Stimulated activated CD8-positive, alpha-beta memory T cell treated with anti-CD3 and anti-CD28 coated beads, Interleukin-7, amount 100 ng/mL, for 1 hour (primary cell): ENCODE measurements at places on chromosomes 7 and 10.

GRCh38 chr7:4799508-4800268 is 24.3 kb downstream of the AP5Z1 start:
- no peak for DNase-seq

DNA sequence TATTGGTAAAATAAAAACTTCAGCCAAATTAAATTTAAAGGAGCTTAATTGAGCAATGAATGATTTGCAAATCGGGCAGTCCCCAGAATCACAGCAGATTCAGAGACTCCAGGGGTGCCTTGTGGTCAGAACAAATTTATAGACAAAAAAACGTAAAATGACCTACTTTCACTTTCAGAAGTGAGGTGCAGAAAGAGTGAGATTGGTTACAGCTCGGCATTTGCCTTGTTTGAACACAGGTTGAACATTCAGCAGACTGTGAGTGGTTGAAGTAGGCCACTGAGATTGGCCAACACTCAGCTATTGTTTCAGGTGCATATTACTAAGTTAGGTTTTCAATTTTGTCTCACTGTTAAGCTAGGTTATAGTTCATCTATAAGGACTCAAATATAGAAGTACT is 153.4 kb downstream of the BICC1 start:
- no peak for DNase-seq

GRCh38 chr10:106836933-106837663 is 327.4 kb downstream of the SORCS1 start:
- no peak for DNase-seq

DNA sequence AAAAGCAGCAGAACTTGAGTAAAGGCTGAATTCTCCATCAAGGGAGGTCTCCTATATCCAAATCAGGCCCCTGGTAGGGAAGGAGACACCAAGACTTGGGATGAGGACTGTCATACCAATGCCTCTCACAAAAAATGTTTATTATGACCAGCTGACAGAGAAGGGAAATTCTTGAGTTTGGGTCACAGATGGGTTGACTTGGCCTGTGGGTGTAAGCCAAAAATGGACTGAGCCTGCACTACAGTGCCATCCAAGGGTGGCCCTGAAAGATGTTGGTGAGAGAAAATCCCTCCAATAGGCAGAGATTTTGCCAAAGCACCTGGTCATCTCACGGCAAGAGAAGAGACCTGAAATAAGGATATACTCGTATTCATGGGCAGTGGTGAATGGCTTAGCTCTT is 27.0 kb upstream of the PPIF start:
- DNase-seq = no peak

DNA sequence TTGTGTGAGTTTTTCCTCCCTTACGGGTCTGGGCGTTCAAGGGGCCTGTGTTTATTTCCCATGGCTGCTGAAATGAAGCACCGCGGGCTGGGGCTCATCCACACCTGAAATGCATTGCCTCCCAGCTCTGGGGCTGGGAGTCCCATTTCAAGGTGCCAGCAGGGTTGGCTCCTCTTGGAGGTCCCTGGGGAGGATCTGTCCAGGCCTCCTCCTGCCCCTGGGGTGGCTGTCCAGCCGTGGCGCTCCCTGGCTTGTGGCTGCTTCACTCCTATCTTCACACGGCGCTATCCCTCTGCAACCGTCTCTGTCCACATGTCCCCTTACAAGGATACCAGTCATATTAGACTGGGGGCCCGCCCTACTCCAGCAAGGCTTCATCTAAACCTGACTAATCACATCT is 41.1 kb upstream of the CNPY1 start:
- no peak for DNase-seq

DNA sequence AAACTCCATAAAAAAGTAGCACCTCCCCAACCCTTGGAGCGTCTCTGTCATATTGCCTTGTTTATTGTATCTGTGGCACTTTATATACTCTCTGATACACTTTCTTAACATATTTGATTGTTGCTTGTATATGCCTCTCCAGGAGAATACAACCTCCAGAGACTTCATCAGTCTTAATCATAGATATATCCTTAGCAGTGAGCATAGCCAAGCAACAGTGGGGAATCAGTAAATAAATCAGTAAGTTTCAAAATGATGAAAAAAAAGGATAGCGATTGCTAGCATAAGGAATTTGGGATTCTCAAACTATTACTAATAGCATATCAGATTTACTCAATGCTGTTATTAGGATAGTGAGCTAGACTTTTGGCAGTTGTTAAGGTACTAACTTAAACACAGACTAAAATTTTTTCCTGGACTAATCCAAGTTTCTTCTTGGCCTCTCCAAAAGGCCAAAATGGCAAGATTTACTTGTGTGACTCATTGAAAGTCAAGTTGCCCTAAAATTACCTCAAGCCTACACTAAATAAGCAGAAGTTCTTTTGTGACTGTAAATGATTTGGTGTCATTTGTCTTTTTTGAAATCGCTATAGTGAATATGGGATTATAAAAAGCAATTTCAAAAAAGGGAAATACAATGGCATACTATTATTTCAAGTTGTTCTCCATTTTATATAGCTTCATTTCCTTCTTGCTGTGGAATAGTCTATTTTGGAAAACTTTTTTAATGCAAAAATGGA is 177.9 kb downstream of the CHN2 start:
- DNase-seq = no peak

DNA sequence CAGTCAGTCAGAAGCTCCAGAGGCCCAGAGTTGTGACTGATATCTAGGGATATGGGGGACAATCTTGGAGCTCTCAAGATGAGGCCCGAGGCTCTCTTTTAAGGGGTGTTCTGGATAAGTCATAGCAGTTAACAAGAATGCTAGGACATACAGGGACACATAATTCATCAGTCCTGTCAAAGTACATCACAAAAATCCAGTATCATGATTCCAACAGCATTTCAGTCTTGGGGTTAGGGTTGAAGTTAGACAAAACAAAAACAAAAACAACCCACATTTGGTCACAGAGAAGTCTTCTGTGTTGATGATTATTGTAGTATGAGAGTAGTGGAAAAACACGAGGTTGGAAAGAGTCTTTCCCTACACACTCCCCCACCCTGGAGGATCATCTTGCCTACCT is 39.4 kb downstream of the BTRC start:
- DNase-seq = no peak

- DNase-seq = no peak
These were observed 190.5 kb downstream of the GLI3 start for GRCh38 chr7:42046483-42046882.

DNA sequence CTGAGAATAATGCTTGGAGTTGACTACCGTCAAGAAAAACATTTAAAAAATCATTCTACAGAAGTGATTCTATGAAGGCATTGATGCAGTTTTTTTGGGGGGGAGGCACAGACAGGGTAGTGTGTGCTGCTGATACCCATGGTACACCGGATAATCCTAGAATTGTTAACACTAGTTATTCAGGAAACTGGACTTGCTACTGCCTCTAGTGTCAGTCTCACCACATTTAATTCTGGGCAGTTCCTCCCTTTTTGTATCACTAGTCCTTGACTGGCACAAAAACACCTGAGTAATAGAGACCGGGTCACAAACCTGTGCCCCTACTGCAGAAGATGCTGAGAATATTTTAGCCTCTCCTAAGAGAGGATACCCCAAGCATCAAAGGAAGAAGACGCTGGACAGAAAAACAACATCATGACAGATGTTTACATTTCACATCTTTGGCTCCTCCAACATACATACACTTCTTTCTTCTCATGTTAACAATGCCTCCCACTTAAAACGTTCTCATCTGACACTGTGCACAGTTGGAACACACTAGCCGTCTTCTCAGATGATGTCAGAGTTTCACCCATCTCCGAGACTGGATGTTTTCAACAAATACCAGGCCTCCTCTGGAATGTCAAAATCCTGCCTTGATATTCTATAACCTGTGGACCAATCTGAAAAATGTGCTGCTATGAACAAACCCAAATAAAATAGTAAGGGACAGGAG is 13.1 kb upstream of the TCAF1 start:
- no peak for DNase-seq
